ENCODE measurements at places on chromosomes 12 and 14. TPM values are rescaled to one million over a fixed set of nuclear protein-coding genes. Genes with fewer than 3 reads are reported as not detected.

SERPINA5 gene
- not detected for polyA plus RNA-seq

GARIN6 gene
- not detected for polyA plus RNA-seq

WNT5B gene
- polyA plus RNA-seq = not detected

HRK gene
- polyA plus RNA-seq = not detected

NEK9 gene
- 12.4 TPM for polyA plus RNA-seq

SLC7A8 gene
- not detected for polyA plus RNA-seq

CLEC2A gene
- not detected for polyA plus RNA-seq

MAP3K12 gene
- polyA plus RNA-seq = not detected

IFI27 gene
- not detected for polyA plus RNA-seq

SIX4 gene
- not detected for polyA plus RNA-seq

TNFAIP2 gene
- 1.4 TPM for polyA plus RNA-seq

C12orf50 gene
- polyA plus RNA-seq = not detected

RPGRIP1 gene
- 0.15 TPM for polyA plus RNA-seq

LRFN5 gene
- not detected for polyA plus RNA-seq
